Stimulated activated CD8-positive, alpha-beta memory T cell treated with anti-CD3 and anti-CD28 coated beads, Interleukin-12 subunit alpha, Interleukin-12 subunit beta, amount 100 ng/mL, for 4 hours (primary cell): ENCODE measurements at places on chromosomes 4 and X.

- DNase-seq, result no peak
These were observed at the start of gene FAM114A1 for GRCh38 chr4:38867478-38868058. Gene FAM114A1 (plus strand): TSS chr4:38867806. CDS start chr4:38878079, 10,273 bp downstream.

GRCh38 chr4:150722908-150723362 lies 141.0 kb downstream of the MAB21L2 start:
- no peak for DNase-seq

DNA sequence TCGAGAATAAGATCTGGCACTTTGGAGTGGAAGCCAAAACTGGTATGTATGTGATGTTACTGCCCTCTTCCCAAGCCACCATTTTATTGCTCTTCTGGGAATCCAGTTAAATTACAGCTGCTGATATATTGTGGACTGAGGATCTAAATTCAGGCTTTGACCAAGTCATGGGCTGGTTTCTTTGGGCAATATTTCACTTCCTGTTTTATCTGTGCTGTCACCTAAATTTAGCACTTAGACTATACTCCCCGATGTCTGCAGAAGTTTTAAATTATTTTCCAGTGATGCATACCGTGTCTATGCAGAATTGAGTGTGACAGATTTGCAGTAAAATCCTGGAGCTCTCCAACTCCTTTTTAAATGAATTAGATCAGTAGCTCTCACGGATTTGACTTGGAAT lies 100.0 kb downstream of the TEX13A start:
- DNase-seq, result no peak

DNA sequence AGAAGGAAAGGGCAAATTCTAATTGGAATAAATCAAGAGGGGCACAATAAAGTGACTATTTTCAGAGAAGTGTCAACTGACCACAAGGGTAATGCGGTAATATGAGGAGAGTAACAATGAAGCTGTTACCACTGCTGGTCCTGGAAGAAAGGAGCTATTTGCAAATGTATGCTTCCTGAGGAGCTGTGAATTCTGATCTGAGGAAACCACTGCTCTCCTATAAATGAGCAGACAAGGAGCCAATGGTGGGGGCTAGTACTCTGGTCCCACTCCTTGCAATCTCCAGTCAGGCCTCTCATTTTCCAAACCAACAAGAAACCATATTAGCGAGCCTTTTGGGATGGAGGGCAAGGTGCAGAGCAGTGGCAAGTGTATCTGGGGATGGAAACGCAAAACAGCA lies 770.2 kb downstream of the FSTL5 start:
- DNase-seq, result no peak

- no peak for DNase-seq
These were observed 25.2 kb upstream of the NPFFR2 start for GRCh38 chr4:72006586-72006985.

- DNase-seq, result no peak
These were observed 9.4 kb downstream of the TMEM187 start for GRCh38 chrX:153981771-153982533.

GRCh38 chr4:78692822-78693170 lies 83.4 kb upstream of the BMP2K start:
- DNase-seq, result no peak

DNA sequence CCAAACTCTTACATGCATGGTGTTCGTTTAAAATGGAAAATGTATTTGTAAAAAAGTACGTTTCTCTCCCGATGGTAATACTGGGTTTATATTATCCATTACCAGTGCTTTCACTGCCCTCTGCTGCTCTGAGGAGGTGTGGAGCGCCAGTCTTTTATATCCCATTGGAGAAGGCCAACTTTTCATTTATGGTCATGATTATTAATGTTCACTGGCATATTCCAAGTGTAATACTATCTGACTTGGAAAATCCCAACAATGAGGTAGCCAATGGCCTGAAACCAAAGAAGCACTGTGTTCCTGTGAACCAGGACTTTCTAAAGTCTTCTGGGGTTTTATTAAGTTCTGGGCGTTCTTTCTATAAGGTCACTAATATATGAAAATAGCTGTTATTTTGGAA lies 80.7 kb downstream of the SYNPO2 start:
- no peak for DNase-seq

- DNase-seq, result no peak
These were observed 7.9 kb downstream of the RPL36A start for GRCh38 chrX:101398694-101399093.

DNA sequence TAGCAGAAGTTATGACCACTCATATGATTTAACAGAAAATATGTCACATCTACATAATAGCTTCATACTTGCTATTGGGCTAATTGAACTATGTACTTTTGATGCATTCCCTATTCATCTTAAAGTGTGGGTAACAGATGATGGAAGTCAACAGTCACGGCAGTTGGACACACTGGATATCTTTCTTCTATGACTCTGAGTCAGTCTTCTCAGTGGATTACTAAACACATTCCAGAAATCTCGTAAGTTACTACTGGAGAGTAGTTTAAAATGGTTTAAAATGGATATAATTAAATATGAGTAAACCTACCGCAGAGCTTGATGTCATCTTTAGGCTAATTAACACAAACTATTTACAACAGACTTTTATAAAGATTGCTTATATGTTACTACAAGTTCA lies 30.1 kb upstream of the CFAP299 start:
- DNase-seq, result no peak

DNA sequence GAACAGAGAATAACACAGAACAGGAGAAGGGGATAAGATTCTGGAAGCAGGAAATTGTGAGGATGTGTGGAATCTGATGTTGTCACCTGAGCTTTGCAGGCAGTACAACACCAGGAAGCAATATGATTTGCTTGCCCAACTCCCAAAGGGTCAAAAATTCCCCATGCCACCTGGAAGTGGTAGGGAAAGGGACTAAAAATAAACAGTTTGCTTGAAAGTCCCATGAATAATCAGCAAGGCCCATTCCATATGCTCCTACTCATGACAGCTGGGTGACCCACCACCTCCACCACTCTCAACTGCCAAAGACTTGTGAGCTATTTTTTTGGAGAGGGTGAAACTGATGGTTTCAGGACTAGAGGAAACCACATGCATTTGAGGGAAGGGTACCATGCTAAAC lies 168.4 kb downstream of the KCNIP4 start:
- DNase-seq, result no peak

- DNase-seq, result no peak
These were observed 300.8 kb downstream of the DTHD1 start for GRCh38 chr4:36582198-36582597.

DNA sequence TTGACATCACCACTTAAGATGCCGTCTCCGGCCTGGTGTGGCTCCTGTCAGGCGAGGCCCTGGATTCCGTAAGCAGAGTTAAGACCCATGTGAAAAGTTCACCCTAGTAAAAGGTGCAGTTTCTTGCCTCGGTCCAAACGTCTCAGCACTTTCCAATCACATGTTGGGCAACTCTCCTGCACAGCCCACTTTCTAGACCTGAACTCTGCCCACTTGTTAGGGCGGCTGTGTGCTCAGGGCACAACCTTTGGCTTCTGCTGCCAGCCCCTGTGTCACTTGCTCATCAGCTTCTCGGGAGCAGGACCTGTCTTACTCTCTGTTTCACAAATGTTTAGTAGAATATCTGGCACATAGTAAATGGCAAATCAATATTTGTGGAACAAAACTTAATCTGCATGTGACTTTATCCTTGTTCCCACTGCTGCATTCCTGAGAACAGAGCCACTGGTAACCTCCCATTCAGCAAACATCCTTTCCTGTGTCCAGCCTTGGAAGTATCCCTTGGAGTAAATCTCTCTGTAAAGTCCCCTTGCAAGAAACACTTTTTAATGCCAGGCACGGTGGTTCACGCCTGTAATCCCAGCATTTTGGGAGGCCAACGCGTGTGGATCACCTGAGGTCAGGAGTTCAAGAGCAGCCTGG lies 38.7 kb upstream of the SH3RF1 start:
- DNase-seq, result no peak

DNA sequence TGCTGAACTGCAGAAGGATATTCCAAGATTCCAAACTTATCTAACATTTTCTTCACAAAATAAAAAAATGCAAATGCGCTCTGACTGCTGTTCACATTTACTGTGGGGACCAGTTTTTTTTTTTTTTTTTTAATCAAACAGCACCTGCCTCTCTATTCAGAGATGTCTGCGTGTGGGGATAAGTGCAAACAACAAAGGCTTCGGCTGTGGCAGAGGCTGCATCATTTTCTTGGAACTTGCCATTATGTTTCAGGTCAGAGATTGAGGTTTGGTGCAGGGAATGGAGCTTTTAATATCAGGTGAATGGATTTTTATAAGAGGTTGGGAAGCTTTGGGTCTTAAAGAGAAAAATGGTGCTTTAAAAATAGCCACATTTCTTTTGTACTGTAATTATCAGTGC lies 78.2 kb upstream of the TET2 start:
- DNase-seq, result no peak

DNA sequence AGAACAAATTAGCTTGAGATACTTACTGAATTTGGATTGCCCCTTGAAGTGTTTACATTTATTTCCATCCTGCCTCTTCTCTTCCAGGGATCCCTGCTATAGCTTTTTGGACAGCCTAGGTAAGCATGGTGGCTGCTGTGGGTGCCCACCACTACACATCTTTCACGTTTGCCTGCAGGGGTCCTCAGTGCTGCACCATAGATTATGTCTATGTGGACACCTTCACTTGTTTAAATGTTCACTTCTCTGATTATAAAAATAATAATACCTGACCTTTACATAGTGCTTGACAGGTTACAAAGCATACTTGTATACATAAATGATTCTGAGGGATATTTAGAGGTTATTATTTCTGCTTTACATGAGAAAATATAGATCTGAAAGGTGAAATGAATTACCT lies 67.9 kb upstream of the SLC4A4 start:
- DNase-seq, result no peak

DNA sequence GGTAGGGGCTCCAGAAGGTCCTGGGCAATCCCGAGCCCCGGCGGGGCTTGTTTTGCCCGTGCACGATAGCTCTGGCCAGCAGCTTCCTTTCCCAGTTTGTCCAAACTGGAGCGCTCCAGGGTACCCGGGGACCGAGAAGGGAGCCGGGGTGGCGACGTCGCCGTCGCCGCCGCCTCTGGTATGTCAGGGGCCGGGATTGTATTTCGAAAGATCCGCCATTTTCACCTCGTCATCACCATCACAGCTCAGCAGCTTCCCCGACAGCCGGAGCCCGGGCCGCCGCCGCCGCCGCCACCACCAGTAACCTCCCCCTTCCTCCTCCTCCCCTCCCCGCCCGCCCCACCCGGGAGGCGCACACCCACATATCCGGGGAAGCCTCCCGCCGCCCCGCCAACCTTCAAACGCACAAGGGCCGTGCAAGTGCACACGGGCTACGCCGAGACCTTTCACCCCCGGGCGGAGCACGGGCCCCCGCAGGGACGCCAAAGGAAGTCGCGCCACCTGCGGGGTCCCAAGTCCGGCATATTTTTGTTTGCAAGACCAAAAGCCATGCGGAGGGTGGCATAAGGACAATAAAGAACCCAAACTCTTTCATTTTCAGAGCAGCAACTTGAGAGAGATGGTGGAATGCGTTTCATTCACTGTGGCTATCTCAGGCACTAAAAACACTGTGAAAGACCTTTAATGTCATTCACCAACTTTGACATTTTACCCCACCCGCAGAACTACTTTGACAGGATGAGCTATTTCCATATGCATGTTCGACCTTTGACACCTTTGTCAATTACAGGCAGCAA lies at the start of gene LIN54:
Gene LIN54, minus strand, starts transcription at position 302 of the 797 bp plus-strand sequence. CDS start 25,979 bp downstream, outside the sequence.
- peak; percentile 72 for DNase-seq

- DNase-seq, result no peak
These were observed 836.6 kb upstream of the PCDH10 start for GRCh38 chr4:132312521-132312920.

GRCh38 chrX:42776195-42776594 lies 1.8 kb downstream of the PPP1R2C start:
- no peak for DNase-seq

GRCh38 chr4:55444827-55445226 lies 49.1 kb downstream of the TMEM165 start:
- no peak for DNase-seq
